Muscle of leg (tissue), 16 donors: ENCODE measurements at places on chromosomes 11 and 22. TPM values are rescaled to one million over a fixed set of nuclear protein-coding genes. Genes with fewer than 3 reads are reported as not detected.

Gene MFRP
- not detected for total RNA-seq

Gene MIOX
- not detected for total RNA-seq

Gene SSH3
- 9.7 TPM for total RNA-seq

Gene FREY1
- 0.35 TPM for total RNA-seq
